ENCODE measurements at places on chromosomes 1 and 21.

GRCh38 chr1:161227196-161227871 lies 1.5 kb downstream of the TOMM40L start:
- peak; percentile 89 for DNase-seq

GRCh38 chr1:204821924-204822323 lies 48.7 kb upstream of the NFASC start:
- DNase-seq: no peak

DNA sequence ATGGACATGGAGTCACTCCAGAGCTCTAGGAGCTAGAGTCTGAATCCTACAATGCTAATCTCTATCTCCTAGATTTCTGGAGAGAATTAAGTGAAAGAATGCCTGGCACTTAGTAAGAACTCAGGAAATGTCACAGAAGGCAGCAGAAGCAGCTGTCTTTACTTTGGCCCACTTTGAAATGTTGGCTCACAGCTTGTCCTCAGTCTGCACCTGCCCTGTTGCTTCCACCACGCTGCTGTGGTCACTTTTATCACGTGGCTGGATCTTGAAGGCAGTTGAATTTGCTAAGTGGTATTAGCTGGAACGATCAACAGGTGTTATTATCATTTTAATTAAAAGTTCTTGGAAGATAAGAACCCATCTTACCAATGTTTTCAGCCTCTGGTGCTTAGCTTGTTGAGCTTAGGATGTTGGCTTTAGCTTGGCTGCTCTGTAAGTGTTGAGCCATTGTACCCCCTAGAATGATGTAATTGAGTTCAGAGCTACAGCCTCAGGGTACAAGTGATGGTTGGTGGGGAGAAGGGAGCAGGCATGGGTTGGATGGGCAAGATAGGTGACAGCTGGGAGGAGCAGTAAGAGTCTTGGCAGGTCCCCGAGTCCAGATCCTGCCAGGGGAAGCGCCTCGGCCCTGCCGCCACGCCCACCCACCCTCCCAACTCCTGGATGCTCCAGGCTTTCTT lies 41.9 kb upstream of the EPS8L3 start:
- no peak for DNase-seq

GRCh38 chr1:19164274-19165015 lies 45.6 kb downstream of the UBR4 start:
- DNase-seq: no peak

DNA sequence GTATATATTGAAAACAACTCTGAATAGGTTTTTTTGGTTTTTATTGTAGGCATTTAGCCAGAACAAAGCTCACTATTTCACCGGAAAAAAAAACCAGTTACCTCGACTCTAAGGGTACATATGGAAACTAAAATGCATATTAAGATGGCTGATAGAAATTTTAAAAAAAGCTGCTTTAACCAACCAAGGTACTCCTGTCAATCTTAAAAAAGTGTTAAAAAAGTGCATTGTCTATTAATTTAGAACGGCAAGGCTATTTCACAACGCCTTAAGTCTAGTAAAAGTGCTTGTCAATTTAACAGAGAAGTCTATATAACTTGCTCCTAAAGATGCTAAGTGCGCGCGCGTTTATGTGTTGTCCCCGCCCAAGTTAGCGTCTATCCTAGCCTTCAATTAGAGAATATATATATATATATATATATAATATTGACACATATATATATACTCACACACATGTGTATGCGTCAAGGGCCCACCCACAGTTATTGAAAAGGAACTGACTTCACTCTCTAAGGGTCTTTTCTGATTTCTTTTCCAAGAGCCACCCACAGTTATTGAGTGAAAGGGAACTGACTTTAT lies 934 bp downstream of the ASPM start:
- no peak for DNase-seq

GRCh38 chr1:4128616-4129015 lies 228.5 kb upstream of the C1orf174 start:
- DNase-seq: no peak

DNA sequence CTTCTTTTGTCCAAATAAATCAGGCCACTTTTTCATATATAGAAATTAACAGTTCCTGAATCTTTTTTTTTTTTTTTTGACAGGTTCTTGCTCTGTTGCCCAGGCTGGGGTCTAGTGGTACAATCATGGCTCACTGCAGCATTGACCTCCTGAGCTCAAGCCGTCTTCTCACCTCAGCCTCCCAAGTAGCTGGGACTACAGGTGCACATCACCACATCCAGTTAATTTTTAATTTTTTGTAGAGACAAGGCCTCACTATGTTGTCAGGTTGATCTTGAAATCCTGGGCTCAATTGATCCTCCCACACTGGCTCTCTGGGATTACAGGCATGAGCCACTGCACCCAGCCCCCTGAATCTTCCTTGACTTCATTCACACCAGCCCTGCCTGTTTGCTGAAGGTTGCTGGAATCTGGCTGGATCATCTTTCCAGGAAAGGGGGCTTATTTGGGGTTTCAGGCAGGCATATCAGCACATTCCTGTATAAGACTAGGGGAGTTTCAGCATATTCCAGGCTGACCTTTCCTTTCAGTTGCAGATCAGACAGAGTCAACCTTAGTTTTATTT lies 78.2 kb upstream of the ARHGAP29 start:
- no peak for DNase-seq

DNA sequence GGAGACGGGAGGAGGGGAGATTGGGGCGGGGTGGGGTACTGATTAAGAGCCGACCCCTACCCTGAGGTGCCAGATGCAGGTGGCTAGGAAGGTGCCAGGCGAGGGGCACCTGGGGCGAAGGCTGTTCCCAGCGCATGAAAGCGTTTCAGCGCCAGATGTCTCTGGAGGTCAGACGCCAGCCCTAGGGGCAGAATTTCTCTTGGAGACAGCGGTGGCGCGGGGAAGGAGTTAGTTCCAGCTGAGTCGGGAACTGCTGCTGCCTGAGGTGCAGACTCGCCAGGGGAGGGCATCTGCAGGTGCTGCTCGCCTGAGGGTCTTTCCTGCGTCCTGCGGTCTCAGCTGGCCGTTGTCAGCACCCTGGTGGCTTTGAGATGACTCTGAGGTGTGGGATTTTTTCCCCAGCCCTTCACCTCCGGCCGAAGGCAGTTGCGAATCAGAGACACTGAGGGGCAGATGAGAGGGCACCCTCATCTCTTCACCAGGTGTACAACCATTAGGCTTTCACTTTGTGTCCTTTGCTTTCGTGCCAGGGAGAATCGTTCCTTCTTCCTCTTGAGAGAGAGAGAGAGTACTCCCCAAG lies 539 bp downstream of the CGN start:
- DNase-seq: peak; percentile 11

DNA sequence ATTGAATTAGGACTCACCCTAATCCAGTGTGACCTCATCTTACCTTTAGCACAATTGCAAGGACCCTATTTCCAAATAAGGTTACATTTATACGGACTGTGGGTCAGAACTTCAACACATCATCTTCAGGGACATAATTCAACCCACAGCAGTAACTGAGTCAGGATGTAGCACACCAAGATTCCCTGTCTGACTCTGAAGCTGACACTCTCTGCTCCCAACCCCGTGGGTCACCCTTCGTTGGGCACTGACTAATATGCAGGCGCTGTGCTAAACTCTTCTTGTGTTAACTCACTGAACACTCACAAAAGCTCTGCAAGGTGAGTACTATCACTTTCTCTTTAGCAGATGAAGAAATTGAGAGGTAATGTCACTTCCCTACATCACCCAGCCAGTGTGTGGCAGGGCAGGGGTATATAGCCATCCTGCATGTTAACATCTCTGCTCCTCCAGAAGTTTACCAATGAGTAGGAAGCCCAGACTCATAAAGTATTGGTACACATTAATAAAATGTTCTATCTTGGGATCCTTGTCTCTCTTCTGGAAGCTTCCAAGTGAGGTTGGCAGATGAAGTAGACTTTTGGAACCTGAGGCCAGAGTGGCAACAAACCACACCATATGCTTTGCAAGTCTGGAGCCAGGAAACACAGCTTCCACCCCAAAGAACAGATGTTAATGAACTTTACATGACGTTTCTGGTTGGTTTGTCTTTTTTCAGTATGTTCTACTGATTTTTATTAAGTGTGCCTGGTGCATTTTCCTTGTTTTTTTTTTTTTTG lies 139.2 kb upstream of the KLHDC7A start:
- no peak for DNase-seq

GRCh38 chr1:159207774-159208173 lies 3.1 kb downstream of the ACKR1 start:
- DNase-seq: no peak

- DNase-seq: no peak
Measured at GRCh38 chr1:186016856-186017255, 282.7 kb downstream of the HMCN1 start.

DNA sequence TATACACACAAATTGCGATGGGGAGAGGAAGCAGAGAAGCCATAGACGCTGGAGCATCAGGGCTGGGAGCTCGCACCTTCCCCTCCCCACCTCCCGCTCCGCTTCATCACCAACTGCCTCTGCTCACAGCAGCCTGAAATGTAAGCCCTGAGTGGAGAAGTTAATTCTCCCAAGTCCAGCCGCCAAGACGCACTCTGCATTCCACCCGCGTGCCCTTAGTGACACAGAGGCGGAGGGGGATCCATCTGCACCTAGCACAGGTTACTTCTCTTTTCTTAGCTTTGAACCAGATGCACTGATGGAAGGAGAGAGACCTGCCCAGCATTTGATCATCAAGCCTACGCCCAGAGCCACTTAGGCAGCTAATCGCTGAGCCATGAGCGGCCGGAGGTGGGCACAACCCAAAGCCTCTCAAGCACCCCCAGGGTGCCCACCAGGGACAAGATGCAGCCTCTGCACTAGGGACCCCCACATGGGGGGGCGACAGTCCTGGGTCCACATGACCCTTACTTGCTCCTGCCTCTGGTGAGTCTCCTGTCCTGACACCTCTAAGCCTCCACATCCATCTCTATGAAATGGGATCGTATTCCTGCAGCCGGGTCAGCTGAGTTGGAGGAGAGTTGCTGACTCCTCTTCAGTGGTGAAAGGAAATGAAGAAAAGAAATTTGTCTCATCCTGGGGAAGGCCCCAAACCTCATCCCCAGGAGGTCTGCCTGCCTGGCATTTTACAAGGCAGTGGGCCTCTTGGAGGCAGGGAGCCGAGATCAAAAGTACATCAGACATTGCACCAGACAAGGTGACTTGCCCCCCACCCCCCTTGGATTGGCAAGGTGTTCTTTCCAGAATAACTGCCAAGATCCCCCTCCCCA lies 316.2 kb downstream of the MATN1 start:
- no peak for DNase-seq

- no peak for DNase-seq
Measured at GRCh38 chr1:208024406-208024805, 113.5 kb upstream of the CD34 start.

DNA sequence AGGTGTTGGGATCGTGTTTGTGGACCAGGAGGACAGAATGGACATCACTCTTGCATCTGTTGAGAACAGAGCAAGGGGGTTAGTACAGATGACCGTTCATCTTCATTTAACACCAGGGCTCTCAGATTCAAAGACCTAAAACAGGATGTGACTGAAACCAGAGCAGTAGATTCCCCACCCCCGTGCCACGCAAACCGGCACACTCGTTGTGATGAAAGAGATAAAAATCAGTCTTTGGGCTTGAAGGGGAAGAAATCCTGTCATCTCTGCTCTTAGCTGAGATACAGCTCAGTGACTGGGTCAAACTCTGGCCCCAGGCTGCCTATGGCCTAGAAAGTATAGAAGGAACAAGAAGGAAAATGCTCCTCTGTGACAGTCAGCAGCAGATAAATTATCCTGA lies 146.2 kb upstream of the KRTAP19-8 start:
- peak; percentile 66 for DNase-seq

GRCh38 chr1:113901191-113901590 lies 3.4 kb downstream of the AP4B1 start:
- DNase-seq: no peak
